Fibroblast of skin of left quadriceps (primary cell): ENCODE measurements at places on chromosomes 11 and 22.

DNA sequence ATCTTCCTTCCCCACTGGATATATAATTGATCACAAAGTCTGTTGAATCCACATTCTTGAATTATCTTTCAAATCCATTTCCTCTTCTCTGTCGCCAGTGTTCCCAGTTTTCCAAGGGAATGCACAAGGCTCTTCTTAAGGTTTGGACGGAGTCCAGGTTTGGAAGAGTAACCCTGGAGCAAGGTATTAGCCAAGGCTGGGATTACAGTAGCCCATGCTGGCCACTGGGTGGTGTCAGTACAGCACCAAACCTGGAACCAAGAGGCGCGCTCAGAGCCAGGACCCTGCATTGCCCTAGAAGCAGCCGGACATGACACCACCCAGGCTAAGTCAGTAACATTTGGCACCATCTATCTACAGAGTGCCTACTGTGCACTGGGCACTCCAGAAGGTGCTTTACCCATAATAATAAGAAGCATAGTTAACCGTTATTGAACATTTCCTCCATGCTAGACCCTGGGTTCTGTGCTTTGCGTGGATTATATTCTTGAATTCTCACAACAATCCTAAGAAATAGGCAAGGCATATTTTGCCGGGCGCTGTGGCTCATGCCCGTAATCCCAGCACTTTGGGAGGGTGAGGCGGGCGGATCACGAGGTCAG is 48.0 kb upstream of the CLPB start:
- peak; percentile 48 for DNase-seq

DNA sequence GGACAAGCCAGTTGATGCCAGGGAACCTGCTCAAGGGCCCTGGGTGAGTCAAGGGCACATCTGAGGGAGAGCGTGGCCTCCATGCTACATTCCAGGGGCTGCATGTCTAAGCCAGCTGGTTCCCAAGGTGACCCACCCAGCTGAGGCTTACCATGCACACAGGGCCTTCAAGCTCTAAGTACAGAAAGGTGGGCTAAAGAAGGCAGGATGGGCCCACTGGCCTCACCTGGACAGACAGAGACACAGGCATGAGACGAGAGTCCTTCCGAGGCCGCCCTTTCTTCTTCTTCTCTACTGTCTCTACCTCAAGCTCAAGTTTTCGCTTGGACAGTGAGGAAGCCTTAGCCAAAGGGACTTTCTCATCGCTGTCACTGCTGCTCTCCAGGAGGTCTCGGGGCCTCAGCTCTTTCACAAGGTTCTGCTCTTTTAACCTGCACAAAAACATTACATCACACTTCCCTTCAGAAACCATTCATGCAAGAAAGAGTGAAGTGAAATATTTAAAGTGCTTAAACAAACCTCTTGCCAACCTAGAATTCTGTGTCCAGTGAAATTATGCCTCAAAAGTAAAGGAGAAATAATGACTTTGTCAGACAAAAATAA is 69.9 kb downstream of the HIRA start:
- DNase-seq, result no peak

GRCh38 chr22:22591348-22592299 is 32.6 kb upstream of the PRAME start:
- no peak for DNase-seq

- DNase-seq, result no peak
Measured at GRCh38 chr11:16738947-16739815, 734 bp downstream of the C11orf58 start.

GRCh38 chr11:117313091-117313490 is 3.0 kb downstream of the BACE1 start:
- no peak for DNase-seq

- peak; percentile 29 for DNase-seq
Measured at GRCh38 chr11:83691451-83691950, 405.3 kb upstream of the CCDC90B start.

DNA sequence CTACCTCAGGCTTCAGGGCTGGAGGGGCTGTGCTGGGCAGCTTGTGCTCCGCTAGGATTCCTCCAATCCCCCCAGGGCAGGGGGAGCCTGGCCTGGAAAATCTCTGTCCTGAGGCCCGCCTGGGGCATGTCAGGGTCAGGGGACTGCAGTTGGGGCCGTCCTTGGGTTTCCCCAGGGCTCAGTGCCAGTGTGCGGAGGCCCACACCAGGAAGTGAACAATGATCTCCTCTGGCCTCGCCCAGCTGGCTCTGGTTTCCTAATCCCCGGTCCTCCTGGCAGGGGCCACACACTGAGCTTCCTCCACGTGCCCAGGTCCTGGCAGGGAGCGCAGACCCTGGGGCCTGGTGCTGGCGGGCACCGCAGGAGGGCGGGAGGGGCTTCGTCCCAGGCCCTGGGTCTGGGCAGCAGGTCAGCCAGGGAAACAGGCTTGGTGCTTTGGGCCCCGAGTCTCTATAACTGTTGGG is 1.4 kb upstream of the MUC2 start:
- DNase-seq, result no peak
